ENCODE measurements at places on chromosomes 2 and 18.

DNA sequence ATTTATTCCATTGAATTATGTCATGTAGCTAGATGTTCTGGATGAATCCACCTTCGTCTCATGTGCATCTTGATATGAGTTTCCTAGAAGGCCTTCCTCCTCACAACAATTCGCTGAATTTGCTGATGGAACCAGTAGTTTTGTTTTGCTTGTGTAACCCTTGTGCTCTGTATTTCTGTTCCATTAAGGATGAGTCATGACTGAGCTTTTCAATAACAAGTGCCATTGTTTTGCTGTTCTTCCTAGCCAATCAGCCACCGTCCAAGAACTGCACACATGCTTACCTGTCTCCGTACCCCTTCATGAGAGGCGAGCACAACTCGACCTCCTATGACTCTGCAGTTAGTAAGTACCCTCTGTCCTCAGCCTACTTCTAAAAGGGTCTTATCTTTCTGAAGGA is 2.3 kb downstream of the TMEM182 start:
- no peak for DNase-seq

DNA sequence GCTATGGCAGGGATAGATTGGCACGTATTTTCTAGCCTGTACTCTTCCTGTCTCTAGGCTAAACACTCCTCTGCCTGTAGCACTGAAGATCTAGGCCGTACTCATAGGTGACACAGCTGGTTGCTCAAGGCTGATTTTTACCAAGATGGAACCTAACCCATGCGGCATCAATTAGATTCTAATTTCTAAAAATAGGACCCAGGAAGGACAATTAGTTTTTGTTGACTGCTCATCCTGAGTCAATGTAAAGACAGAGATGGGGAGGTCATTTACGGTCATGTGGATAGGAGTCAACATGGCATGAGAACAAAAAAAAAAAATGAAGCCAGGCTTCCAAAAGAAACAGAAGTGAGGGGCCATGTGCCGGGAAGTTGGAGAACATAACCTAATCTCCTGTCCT is 360.7 kb upstream of the ETAA1 start:
- no peak for DNase-seq

DNA sequence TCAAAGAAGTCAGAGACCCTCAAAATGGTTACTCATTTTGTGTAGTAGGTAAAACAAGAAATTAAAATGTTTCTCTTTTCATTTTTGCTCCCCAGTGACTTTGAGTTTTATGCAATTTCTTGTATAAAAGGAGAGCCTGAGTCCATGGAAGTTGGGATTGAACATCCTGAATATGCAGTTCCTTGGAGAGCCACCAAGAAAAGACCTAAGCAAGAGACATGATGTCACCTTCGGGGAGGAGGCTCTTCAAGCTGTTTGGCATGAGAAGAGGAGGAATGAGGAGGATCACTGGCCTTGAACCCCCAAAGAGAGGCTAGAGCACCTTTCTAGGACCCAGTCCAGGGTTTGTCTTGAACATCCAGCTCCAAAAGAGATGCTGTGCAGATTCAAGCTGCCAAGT is 83.5 kb upstream of the STPG4 start:
- DNase-seq: no peak

DNA sequence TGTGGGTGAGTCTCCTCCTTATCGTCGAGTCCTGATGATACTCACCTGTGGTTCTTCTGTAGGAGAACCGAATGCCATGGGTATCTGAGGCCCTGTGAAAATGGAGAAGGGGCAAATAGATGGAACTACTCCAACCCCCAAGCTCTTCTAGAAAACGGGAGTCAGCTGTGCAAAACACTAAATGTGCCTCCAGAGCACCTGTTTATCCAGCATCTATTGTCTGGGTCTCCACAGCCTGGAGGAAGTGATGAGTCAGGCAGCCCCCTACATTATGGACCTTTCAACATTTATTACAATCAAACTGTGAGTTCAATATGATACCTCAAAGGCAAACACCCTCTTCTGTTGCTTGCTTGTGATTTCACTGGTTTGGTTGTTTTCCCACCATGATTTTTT is 9.8 kb upstream of the LRRFIP1 start:
- DNase-seq: no peak

DNA sequence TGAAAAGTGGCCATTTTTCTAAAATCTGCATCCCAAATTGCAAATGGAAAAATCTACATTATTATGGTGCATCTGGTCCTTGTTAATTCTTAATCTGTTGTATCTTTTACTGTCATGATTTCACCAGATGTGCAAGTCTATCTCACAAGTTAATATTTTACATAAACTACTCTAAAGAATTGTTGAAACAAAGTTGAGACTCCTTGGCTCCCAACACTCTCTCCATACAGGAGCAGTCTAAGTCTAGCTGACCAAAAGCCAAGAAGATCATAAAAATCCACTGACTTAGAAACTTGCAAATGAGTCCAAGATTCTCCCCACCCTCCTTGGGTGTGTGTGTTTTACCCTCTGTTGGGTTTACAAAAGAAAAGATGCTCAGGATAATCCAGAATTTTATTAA is 85.1 kb downstream of the NCKAP5 start:
- DNase-seq: no peak

DNA sequence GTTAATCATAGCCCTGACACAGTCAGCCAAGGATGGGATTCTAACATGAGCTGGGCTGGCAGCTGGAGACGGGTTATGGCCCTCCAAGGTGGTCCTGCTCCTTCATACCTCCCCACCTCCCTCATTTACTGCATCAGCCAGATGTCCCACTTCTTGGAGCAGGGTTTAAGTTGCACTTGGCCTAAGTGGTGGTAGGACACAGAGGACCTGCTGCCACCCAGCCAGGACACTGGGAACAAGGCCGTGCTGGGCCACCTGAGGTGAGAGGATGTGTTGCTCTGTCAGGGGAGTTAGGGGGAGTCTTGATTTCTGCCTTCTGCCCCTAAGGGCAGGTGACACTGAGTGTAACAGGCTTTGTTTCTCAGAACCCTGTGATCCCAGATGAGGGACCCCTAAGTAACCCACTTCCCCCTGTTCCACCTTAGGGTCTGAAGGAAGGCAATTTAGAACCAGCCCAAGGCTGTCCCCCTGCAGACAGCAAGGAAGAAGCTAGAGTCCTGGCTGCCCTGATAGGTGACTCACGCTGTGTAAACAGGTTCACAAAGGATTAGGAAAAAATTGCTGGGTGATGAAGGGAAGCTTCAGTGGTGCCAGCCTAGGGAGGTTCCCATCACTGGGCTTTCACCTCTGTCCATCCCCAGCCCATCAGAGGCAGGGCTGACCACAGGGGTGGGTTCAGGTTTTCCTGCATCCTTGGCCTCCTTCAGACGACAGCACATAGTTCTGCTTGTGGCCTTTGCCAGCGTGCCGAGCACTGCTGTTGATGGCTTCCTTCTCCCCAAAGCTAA is 114.3 kb upstream of the MCFD2 start:
- DNase-seq: no peak

- DNase-seq: no peak
Measured at GRCh38 chr18:30999186-30999585, 43.4 kb downstream of the DSC3 start.

DNA sequence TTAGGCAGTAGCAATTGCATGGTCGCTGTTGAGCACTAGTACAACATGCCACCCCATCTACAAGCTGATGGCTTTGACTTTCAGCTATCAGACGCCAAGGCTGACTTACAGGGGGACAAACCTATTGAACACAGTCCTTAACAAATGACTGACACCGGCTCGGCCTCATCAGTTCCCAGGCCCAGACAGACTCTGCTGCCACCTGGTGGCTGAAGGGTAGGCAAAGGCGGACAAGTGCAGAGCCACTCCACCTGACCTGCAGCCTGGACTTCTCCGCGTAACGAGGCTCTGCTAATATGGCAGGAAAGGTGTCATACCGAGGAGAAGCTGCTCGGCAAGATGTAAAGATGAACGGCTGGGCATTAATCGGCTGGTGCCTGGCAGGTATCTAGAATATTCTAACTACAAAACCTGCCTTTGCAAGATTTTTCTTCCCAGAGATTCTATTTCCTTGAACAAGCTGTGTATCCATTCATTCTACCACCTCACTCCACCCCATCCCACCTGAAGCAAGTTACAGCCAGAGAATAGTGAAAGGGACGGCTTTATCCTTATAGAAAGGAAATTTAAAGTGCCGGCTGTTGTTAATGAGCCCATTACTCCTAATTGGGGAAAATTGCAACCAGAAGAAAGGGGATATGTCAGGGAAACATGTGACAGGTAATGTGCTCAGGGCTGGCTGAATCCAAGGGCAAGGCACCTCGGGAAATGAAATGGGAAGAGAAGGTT is 67.4 kb downstream of the STEAP3 start:
- DNase-seq: no peak

DNA sequence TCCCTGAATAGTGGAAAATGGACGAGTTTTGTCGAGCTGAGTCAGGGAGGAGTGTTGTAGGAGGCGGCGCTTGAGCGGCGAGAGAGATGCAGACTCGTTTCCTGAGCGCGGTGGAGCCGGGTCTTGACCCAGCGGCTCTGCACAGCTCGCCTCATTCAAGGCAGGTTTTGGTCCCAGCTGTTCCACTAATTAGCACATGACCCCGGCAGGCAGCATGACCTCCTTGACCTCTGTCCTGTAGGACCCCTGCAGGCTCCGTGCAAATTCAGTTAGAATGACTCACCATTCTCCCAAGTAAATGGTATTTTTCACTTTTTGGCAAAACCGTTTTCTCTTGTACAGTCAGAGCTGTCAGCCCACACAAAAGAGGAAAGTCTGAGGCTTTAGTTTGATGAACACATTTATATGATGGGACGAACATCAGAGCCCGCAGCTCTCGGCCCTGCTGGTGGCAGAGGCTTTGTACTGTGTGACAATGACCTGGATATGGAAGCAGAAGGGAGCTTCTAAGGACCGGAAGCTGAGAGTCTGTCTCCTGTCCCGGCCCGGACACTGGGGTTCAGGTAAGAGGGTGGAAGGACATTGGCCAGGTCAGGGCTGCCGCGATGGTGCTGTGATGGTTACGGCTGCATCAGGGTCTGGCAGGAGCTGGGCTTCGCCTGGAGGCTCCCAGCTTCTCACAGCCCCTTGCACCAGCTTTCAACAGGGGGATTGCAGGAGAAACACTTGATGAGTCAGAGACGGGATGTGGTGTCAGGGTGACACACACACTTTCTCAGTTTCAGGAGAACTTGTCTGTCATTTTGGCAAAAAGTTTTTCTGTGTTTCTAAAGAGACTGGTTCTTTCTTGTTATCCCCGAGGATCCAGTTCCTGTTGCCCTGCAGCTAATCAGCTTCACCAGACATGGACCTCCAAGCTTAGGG is 29.9 kb upstream of the ALKAL2 start:
- DNase-seq: no peak

GRCh38 chr2:221600388-221600787 is 28.3 kb upstream of the EPHA4 start:
- DNase-seq: no peak

- no peak for DNase-seq
Measured at GRCh38 chr2:53006980-53007379, 760.6 kb upstream of the CHAC2 start.

DNA sequence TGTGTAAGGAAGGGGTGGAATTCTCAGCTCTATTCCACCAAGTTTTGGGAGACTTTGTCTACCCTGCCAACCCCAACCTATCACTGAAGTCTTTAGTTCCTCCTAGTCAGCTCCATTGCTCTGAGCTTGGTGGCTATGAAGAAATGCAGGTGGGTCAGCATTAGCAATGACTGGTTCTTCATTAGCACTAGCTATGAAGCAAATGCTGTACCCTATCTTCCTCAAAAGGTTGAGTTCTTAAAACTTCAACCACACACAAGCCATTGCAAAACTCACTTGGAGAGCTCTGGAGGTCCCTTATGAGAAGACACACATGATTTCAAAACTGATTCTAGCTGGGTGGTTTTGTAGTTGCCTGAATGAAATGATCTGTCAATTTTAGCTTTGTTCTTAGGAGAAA is 193.8 kb downstream of the IKZF2 start:
- DNase-seq: no peak

DNA sequence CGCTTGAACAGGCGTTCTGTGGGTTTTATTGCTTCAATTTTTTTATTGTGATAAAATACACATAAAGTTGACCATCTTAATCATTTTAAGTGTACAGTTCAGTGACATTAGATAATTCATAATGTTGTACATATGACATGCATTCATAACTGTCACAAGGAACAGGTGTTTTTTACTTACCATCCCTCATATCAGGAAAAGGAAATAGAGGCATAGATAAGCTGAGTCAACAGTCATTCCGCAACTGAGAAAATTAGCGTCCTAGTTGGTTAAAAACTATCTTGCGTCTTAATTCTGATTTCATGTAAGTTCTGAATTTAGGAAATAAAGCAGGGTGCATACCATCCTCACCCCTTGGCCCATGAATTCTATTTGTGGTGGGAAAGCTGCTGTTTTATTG is 36.5 kb downstream of the PLB1 start:
- no peak for DNase-seq

DNA sequence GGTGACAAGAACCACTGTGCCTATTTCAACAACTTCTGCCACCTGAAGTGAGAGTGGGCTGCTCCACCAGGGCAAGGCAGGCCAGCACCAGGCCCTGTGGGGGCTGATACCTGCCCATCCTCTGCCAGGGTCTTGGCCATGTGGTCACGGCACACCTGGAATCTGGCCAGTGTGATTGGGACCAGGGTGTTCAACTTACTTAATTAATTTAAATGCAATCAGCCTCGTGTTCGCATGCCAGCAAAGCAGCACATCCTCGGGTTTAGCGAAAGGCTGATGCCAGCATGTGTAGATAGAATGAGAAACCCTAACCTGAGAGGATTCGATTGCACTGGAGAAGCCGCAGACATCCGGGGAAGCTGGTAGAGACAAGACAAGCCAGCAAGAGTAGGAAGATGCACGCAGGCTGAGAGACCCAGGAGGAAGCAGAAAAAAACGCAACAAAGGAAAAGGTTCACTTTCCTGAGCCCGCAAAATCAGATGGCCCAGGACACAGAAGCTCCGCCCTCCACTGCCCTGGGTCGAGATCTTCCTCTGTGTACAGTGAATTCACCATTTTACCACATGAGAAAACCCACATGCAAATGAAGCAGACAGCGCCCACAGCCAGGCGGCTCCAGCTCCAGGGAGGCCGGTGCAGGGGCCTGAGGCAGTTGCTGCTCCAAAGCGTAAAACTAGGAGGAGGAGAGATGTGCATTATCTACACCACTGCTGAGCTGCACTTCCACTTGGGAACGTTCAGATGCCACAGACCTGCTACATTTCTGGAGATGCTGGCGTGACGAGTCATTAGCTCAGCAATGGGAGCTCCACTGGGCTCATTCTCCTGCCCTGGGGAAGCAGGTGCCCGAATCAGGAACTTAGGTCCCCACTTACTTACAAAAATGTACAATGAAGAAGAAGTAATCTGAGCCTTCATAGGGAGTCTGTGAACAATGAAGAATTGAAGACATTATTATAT is 92.1 kb downstream of the TMEM18 start:
- DNase-seq: no peak

GRCh38 chr2:165470361-165470760 is 863 bp downstream of the CSRNP3 start:
- DNase-seq: no peak

DNA sequence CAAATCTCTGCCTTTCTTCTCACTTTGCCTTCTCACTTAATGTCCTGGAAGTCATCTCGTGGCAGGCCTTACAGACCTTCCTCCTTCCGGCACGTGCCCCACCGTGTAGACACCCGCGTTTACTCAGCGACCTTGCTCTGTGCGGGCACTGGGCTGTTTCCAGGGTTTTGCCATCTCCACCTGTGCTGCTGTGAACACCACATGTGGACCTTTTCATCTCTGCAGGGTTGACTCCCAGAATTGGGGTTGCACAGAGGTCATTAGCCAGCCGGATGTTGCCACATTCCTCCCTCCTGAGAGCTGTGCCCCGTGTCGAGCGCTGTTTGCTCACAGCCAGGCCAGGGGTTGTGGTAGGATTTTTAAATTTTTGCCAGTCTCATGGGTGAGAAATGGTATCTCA is 25.4 kb downstream of the KCNG2 start:
- no peak for DNase-seq
